ENCODE measurements at places on chromosomes 13 and 19.

DNA sequence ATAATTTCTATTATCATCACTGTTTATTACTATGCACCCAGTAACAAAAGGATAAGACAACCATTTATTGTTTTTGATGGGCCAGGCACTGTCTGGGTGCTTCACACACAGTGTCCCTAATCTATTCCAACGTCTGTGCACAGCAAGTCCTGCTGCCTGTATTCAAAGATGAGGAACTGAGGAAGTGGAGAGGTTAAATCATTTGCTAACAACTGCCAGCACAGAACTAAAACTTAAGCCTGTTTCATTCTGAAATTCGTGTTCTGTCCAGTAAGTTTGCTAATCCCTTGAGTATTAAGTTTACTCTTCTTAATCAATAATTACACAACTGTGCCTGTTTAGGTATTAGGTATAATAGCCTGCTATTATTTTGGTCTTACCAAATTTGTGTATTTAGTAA lies 41.9 kb downstream of the TEX26 start:
- no peak for DNase-seq

DNA sequence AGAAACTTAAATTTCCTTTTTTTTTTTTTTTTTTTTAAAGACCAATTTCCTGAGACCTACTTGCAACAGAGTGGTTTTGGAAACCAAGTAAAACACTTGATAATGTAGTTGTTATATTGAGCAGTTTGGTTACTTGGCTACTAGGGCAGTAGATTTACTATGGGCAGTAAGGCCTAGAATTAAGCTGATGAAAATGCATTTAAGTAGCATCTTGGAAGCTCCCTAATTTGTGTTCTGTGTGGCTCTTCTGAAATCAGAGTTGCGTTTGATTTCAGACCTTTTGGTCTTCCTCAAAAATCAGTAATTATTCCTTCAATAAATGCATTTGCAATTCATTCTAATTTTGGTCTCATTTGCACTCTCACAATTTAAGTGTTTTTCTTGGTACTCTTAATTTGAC lies 810 bp downstream of the GPR180 start:
- DNase-seq, result no peak

GRCh38 chr19:409516-410242 lies 732 bp upstream of the C2CD4C start:
- no peak for DNase-seq

- peak; percentile 41 for DNase-seq
Observed at GRCh38 chr19:5292822-5293611, 47.6 kb downstream of the PTPRS start.

GRCh38 chr13:76878043-76878442 lies 8.2 kb downstream of the KCTD12 start:
- DNase-seq, result no peak

DNA sequence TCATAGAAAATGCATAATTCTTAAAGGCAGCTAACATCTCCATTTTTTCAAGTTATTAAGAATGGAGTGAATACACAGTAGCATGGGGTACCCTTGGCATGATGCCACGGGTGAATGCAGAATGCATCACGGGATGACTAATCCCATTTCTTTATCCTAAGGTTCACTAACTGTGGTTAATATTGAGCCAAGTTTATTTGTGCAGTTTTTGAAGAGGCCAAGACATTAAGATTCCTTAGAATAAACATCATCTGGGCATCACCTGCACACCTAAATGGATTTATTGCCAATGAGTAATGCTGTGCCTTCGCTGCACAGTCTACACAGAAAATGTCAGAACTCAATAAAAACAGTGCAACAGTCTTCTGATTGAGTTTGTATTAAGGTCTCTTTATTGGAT lies 333.1 kb downstream of the GPC6 start:
- DNase-seq, result no peak

GRCh38 chr13:94263038-94263437 lies 216.4 kb downstream of the DCT start:
- no peak for DNase-seq

GRCh38 chr19:13920940-13921747 lies 15.1 kb downstream of the CC2D1A start:
- no peak for DNase-seq

DNA sequence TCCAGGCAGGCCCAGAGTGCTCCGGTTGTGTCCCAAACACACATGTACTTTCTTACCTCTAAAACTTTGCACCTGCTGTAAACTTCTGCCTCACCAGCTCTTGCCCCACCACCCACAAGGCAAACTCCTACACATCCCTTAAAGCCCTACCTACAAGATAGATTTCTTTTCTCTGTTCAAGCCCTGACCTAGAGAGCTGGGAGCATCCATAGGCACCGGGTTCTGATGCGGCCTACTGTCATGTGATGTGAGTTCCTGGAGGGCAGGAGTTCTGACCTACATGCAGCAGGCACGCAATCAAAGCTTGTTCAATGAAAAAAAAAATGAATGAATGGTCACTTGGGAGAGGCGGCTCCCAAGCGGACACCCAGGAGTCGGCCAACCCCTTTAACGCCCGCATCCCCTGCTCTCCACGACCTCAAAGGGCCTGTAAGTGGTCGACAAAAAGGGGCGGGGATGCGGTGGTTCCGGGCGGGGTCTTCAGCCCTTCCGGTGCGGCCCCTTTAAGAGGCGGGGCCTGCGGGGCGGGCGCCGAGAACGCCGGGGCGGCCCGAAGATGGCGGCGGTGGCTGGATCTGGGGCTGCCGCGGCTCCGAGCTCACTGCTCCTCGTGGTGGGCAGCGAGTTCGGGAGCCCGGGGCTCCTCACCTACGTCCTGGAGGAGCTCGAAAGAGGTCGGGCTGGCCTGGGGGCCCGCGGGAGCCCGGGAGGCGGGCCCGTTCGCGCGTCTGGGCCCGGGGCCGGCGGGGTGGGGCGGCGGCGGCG lies at the start of gene MAP1S:
Gene MAP1S (plus strand): TSS at position 534 of the 765 bp plus-strand sequence. CDS start 23 bp downstream, at position 557.
- peak; percentile 21 for DNase-seq

- DNase-seq, result no peak
Observed at GRCh38 chr13:25319771-25320170, 18.3 kb downstream of the NUP58 start.

- no peak for DNase-seq
Observed at GRCh38 chr13:112911285-112911701, 57.7 kb upstream of the MCF2L start.

Measured in stimulated activated CD4-positive, alpha-beta T cell treated with anti-CD3 and anti-CD28 coated beads, TNF-alpha, amount 100 ng/mL, for 1 hour (primary cell).